ENCODE measurements at places on chromosomes 7 and 10.

DNA sequence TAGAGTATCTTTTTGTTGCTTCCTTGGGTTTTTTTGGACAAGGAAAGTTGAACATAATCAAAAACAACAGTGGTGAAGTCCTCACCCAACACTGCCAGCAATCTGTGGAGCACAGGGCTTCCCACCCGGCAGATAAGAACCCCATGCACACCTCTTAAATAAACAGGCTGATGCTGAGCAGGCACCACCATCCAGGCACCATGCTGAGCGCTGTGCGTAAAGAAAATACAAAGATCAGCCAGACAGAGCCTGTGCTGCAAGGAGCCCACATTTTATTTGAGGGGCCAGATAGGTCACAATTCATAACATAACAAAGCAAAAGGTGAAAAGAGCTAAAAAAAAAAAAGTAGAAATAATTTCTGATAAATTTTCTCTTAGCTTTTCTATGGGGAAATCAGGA is 231.2 kb downstream of the PTPRN2 start:
- no peak for DNase-seq

GRCh38 chr10:99544322-99544721 is 11.6 kb downstream of the NKX2-3 start:
- no peak for DNase-seq

- DNase-seq, result no peak
Measured at GRCh38 chr7:105106473-105106872, 92.5 kb downstream of the KMT2E start.

DNA sequence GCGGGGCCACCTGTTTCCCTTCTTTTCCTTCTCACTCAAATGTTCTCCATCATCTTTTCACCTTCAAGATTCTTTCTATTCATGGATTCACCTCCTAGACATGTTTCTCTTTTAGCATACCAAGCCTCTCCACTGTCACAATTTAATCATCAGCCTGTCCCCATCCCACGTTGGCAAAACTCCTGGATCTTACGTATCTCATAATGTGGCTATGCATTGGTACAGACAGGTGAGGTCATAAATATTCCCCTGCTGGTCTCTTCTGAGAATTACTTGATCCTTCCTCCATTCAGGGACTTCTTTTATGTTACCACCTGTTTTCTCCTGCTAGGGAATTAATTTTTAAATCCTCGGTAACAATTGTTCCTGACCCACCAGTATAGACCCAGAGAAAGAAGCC is 262.6 kb upstream of the NEBL start:
- no peak for DNase-seq

DNA sequence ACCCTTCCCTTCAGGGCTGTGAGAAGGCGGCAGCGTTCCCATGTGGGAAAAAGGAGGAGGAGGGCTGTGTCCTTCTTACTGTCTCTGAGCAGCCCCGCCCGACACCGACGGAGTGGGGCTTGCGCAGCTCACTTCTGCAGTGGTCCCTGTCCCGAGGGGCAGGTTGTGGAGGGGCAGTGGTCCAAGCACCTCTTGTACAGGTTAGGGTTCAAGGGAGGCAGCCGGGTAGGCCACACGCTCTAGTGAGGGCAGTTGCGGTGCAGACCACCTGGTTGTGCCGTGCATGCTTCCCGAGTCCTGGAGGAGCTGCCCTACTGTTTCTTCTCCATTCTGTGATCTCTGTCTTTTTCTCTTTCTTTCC is 32.8 kb downstream of the AGAP3 start:
- no peak for DNase-seq

GRCh38 chr7:105270117-105270516 is 118.6 kb downstream of the SRPK2 start:
- no peak for DNase-seq

GRCh38 chr7:45469103-45469502 is 105.1 kb upstream of the ADCY1 start:
- no peak for DNase-seq

DNA sequence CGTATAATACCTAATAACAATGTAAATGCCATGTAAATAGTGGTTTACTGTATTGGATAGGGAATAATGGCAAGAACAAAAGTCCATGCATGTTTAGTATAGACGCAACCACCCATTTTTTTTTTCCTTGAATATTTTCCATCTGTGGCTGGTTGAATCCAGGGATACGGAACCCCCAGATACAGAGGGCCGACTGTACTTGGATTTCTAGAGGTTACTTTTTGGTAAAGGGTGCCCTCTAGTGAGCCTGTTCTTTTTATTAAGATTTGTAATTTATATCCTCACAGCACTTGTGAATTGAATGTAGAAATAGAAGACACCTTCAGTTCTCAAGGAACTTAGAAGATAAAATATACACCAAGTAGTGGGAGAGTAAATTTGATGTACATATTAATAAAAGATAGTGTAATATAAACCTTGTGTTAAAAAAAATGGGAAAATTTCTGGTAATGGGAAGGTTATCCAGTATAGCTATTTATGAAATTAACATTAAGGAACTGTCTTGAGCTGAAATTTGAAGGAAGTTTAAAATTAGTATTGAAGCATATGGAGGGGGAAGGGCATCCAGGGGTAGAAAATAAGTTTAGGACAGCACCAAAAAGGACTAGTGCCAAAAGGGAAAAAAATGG is 32.0 kb downstream of the EXOC6 start:
- no peak for DNase-seq

DNA sequence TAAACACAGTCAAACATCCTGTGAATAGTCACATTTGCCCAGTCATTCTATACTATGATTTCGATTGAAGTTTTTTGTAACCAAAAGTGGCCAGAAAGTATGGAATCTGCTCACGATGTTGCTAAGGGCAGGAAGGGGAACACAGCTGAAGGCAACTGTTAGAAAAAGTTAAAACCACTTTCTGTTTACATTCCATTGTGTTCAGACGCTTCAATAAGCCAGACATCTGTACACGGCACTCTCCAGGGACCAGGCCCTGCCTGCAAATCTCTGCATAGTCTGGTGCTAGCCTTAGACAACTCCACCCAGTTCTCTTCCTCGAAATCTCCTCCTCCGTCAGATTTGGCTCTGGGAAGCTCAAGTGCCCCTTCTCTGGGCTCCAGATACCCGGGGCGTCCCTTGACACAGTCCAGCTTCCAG is 17.1 kb upstream of the TMEM120A start:
- no peak for DNase-seq

DNA sequence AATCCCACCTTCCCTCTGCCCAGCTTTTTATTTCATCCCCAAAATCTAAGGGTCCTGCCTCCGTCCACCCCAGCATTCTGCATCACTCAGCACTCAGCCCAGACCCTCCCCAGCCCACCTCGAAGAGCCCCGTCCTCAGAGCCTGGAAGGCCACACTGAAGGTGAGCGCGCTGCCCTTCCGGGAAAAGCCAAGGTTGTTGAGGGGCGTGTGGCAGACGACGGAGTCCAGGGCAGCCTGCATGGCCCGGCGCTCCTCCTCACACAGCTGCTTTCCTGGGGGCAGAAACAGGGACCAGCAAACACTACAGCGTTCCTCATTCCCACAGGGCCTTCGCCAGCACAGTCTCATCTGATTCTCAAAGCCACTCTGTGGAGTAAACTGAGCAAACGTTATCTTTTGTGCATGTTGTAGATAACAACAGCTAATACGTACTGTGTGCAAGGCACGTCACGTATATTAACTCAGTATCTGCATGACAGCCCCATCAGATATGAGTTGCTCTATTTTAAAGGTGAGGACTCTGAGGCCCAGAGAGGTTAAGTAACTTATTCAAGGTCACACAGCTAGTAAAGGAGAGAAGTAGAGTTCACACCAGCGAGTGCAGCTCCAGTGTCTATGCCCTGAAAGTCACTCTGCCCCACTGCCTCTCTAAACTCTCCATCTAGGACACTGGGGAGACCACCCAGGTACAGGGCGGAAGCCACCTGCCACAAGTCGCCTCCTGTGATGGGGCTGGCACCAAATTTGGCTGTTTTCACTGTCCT is 2.8 kb downstream of the TRAPPC14 start:
- DNase-seq, result no peak

- no peak for DNase-seq
Measured at GRCh38 chr10:63434866-63435854, 30.6 kb downstream of the JMJD1C start.

GRCh38 chr7:37952240-37952639 is 31.8 kb downstream of the EPDR1 start:
- no peak for DNase-seq

DNA sequence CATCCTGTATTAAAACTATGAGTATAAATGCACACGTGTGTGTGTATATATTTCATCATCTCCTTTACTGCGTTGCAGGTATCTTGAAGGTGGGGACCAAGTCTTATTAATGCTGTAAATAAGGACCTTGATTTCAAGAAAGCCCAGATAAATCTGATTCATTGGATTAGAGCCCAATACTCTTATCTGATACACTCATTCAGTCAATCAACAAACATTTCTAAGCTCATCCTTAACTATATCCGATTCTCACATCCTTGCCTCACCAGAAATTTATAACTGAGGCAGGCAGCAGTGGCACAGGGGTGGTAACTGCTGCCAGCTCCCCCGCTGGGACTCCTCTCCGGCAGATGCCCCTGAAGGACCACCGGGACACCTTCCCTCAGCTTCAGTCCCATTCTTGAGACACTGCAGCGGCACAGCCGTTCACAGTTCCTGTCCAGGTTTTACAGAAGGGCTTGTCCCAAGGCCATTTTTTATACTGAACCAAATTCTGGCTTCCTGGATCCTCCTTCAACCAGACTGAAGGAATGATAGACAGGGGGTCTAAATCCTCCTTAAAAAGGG is 54.0 kb downstream of the BRI3 start:
- DNase-seq, result no peak

DNA sequence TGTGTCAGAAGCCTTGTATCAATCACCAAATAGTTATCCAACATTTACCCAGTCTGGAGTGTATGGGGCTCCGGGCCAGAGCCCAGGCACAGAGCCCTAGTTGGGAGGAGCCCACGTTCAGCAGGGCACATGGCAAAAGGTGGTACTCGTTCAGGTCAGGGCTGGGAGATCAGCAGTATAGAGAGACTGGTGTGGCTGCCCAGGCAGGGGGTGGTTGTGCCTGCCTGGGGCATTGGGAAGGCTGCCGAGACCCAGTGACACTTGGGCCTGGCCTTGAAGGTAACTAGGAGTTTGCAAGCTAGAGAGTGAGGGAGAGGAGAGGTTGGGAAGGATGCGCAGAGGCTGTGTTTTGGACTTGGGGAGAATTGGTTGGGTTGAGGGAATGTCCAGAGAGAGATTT is 48.9 kb upstream of the IGFBP3 start:
- no peak for DNase-seq

GRCh38 chr10:114801411-114801813 is 20.2 kb upstream of the FHIP2A start:
- no peak for DNase-seq

DNA sequence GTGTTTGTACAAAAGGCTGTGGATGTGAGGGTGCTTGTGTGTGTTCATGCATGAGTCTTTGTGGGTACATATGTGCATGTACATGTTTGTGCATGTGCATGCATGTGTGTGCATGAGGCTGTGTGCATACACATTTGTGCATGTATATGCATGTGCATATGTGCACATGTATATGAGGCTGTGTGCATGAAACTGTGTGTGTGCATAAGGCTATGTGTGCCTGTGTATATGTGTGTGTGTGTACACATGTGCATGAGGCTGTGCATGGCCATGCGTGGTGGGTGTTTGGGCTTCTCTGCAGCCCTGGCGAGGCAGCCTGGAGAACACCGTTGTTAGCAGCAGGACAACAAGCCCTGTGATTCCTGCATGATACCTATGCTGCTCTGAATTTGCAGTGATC is 207.7 kb upstream of the ADCY1 start:
- DNase-seq, result no peak

- DNase-seq, result no peak
Measured at GRCh38 chr10:124271676-124272075, 147.0 kb downstream of the OAT start.

- no peak for DNase-seq
Measured at GRCh38 chr10:125158601-125159485, 1.5 kb downstream of the CTBP2 start.

DNA sequence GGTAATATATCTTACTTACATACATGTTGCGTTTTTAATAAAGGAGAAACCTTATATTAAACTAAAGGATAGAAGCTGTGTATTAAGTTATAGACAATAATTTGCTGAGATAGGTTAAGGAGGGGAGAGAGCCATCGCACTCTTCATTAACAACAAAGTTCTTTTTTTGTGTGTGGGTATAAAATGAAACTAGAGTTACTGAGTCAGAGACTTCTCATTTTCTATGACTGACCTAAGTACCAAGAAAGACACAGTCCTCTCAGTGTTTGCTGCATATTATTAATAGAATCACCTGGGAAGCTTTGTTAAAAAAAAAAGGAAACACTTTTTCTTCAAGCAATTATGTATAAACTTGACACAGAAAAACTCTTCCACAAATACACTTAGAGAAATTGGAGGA is 31.4 kb downstream of the FEZF1 start:
- no peak for DNase-seq

- DNase-seq, result no peak
Measured at GRCh38 chr7:16365952-16366351, 55.4 kb downstream of the CRPPA start.

Data from activated CD4-positive, CD25-positive, alpha-beta regulatory T cell treated with anti-CD3 and anti-CD28 coated beads, Interleukin-2, amount 50 U/mL, for 16 hours (primary cell).